Posterior cingulate gyrus (tissue), 11 donors: ENCODE measurements at places on chromosomes 1 and 21.

DNA sequence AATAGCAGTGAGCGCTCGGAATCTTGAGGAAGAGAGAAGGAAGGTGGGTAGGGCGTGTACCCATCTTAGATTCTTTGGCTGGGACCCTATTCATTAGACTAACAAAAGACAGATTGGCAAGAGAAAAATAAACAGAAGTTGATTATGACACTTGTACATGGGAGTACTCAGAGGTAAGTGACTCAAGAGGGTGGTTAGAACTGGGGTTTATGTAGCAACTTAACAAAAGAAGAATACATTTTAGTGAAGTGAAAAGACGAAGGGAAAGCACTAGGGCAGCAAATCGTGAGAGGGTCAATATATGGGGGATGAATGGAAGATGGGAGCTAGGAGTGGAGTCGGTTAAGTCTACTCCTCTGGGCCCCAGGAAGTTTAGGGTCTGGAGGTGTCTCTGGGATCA is 25.8 kb upstream of the RCC2 start:
- DNase-seq, result no peak

DNA sequence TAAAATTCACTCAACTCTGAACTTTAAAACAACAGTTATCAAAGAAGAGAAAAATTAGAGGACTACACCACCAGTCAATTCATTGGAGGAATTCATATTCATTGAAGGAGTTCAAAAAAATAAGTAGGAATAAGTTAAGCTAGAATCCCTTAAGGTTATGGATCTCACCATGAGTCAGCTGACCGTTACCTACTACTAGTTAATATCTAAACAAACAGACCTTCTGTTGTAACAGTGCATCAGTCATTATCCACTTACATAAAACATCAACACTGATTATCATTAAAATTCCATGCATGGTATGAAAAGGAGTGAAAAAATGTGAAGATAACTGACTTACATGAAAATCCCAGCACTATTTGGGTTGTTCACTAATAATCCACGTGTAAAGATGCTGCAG is 44.9 kb downstream of the FOXJ3 start:
- DNase-seq, result no peak

DNA sequence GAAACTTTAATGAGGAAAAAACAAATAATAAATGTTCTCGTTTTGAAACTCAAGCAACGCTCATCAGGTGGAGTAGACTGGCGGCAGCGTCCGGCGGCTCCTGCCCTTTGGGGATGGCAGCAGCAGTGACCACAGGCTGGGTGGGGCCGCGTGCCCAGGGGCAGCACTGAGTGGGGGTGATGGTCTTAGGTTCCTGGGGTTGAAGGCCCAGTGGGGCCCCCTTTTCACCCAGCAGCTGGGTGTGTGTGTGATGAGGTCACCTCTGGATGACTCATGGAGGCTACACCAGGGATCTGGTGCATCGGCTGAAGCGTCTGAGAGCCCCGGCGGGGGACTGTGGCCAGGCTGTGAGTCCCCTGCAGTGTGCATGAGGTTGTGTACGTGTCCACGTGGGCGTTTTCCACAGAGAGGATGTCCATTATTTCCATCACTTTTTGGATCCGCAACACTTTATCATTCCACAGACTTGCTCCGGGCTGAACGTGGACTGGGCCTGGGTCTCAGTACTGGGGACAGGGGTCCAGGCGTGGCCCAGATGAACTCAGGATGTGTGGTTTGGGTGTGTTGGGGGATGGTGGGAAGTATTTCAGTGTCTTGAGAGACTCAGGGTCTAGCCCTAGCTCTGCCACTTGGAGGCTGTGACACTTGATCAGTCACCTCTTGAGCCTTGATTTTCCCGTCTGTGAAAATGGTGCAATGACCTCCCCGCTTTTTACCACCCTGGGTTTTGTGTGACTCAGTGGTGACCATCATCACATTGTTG is 25.6 kb downstream of the LDLRAP1 start:
- DNase-seq, result no peak

DNA sequence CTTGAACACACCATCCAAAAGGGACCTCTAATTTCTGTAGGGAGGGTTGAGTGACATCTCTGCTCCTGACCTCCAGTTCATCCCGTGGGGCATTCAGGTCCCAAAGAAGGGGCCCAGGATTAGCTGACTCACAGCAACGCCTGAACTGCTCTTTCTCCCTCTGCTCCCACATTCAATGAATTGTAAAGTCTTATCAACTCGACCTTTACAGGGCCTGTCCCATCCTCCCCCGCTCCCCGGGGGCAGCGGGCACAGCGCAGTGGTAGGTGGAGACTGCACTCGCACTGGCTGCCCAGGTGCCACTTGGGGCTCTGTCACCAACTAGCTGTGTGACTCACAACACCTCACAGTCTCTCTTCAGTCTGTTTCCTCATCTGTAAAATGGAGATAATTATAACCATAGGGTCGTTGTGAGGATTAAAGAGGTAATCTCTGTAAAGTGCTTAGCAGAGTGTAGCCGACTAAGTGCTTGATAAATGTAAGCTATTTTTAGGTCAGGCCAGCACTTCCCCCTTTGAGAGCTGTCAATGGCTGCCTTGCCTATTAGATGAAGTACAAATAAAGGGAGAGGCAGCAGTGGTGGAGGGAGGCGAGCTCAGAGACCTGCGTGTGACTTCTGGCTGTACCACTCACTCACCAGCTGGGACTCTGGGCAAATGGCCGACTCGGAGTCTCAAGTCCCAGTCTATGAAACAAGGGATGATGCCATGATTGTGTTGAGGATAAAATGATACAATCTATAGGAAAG is 637 bp upstream of the MYBPHL start:
- peak; percentile 48 for DNase-seq

GRCh38 chr1:78722521-78722920 is 72.9 kb downstream of the IFI44 start:
- no peak for DNase-seq

- no peak for DNase-seq
Measured at GRCh38 chr1:113874012-113874879, 2.7 kb upstream of the PTPN22 start.

- DNase-seq, result no peak
Measured at GRCh38 chr1:110235181-110235833, 25.2 kb downstream of the KCNC4 start.

GRCh38 chr1:234546890-234547788 is 62.8 kb downstream of the IRF2BP2 start:
- no peak for DNase-seq

GRCh38 chr1:101217148-101217547 is 19.7 kb upstream of the S1PR1 start:
- DNase-seq, result no peak

DNA sequence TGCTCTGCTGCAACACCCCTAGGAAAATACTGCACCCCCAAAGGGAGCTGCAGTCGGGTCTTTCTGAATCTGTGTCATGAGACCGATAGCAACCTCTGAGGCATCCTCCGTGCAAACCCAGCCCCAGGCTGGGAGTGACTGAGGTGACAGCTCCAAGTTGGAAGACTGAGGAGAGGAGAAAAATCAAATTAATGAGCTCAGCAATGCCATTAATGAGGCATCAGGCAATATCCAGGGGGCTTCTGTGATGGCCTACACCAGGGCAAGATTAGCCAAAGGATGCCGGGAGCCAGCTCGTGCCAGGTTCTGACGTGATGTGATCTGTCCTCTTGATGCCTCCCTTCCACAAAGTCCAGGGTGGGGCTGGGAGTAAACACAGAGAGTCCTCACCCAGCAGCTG is 30.8 kb upstream of the PSMB2 start:
- no peak for DNase-seq

DNA sequence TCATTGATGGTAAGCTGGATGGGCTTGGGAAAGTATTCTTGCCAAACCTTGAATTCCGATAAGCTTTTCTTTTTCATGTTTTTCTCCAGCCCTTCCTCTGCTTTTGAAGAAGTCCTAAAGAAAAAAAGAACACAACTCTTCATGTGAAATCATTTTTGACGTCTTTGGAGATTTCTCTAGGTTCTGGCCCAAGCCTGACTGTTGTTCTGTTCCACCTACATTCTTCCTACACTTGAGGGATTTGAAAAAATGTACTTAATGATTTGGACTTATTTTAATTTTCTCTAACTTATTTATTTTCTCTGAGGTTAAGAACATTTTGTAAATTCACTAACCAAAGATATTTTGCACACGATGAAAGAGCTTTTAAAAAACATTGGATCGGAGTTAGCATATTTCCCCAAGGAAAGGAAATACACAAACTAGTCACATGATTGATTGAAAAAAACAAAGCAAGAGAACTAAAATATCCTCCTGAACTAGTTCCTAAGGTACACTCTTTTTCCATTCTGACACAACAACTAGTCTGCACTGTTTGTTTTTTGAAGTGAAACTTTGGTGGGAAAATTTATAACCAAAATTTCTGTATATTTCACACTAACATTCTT is 82.3 kb downstream of the LTN1 start:
- no peak for DNase-seq

- no peak for DNase-seq
Measured at GRCh38 chr1:222040955-222041354, 299.1 kb upstream of the DUSP10 start.

DNA sequence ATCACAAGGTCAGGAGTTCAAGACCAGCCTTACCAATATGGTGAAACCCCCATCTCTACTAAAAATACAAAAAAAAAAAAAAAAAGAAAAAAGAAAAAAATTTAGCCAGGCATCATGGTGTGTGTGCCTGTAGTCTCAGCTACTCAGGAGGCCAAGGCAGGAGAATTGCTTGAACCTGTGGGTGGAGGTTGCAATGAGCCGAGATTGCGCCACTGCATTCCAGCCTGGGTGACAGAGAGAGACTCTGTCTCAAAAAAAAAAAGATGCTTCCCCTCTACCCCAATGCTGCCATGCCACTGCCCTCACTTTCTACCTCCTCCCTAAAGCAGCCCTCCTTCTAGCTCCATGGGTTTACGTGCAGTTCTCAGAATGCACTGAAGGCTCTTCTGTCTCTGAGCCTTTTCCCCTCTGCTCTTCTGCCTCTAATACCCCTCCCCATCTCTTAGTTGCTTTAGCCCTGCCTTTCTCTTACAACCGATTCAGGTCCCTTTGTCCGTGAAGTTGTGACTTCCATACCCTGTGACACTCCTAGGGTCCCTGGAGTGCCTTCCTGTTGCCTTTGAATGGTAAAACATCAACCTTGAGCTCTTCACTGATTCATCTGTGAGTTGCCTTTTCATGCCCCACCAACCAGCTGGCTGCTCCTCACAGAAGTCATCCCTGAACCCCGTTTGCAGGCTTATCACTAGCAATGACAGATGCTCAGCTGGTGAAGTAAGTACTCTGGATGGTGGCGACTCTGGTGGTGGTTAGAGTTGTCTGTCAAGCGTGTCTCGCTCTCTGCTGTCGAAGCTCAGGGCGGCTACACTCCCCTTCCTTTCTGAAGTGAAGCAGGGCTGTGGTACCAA is 234.9 kb downstream of the RHOU start:
- DNase-seq, result no peak

DNA sequence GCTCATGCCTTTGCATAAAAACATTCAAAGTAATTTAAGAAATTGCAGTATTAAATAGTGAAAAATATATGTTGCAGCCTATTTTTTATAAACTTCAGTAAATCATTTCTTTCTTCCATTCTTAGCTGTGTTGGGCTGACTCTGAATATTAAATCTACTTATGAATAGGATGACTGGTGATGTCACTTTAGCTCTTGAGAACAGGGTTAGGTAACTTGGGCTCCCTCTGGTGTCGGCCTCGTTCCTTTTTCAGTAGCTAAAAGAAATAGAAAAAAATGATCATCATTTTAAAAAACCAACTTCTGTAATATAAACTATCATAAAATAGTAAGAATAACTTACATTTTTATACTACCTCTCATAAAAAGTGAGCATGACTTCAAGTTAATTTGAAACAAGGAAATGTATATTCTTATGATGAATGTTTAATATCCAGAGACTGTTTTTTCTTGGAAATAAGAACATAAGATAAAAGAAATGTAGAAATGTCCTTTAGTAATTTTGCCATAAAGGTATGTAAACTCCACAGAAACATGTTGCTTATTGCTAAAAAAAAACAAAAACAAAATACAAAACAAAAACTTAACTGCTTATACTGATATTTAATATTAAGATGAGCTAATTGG is 26.8 kb upstream of the NCAM2 start:
- peak; percentile 77 for DNase-seq

DNA sequence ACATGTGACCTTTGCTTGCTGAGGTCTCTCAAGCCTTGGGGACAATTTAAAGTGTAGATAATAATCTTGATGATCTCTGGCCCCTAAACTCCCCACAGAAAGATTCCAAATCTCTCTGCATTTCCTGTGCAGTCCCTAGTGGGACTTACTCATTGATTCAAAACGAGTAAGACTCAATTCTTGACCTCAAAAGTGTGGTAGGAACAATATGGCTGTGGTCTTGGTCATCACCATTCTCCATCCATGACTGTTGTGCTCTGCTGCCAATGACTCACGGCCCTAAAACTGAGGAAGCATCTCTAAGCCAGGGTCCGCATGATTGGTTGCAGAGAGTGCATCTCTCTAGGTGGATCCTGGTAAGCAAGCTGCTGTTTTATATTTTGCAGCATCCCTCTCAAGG is 268.0 kb downstream of the PTGER3 start:
- DNase-seq, result no peak

GRCh38 chr1:34346128-34346527 is 169.4 kb downstream of the C1orf94 start:
- DNase-seq, result no peak

GRCh38 chr1:57254022-57254421 is 169.8 kb downstream of the DAB1 start:
- no peak for DNase-seq

- DNase-seq, result peak; percentile 42
Measured at GRCh38 chr1:27630859-27631491, 4.0 kb downstream of the FGR start.

DNA sequence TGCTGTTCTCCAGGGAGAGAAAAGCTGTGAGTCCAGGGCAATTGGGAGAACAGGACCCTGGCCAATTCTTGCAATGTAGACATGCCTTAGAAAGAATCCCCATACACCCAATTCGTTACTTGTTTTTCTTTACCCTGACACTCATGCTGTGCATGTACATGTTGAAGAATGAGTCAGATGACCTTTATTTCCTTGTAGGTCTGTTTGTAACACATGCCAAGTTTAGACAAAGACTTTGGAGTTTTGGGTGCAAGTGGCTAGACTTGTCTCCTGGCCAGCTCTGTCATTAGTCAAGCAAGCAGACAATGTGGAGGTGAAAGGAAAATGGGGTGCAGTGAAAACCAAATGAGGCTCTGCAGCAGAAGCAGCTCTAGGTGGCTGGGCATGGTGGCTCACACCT is 38.1 kb downstream of the GNPAT start:
- DNase-seq, result no peak
